Mesenchymal stem cell (in vitro differentiated cells and primary cell): ENCODE measurements at places on chromosomes 2 and 18.

DNA sequence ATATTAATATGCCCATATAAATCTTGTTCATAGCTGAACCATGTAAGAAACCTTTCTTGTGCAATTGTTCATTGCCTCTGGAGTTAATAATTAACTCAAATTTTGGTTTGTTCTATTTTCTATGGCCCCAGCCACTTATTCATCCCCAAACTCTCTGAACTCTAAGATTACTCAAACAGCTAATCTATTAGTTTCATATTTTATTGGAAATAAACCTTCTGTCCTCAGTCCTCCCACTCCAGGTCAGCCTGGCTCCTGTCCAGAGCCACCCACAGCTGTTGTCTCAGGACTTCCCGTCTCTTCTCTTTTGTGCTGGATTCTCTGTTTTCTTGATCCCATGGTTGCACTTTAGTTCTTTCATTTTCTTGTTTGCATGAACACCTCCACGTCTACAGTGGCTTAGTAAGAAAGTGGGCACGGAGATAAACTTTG is 4.4 kb upstream of the RNF103 start:
- H3K4me1 ChIP-seq, result peaks cover 3% of the 10 kb centered on the region
- DNase-seq, result no peak
- no peaks in the 10 kb centered on the region for H3K36me3 ChIP-seq
- no peak overlapping the region for H3K4me3 ChIP-seq
- H3K27me3 ChIP-seq, result no peaks in the 10 kb centered on the region

GRCh38 chr2:119160361-119160990 is 1.9 kb upstream of the C1QL2 start:
- H3K4me1 ChIP-seq, result peaks cover 17% of the 10 kb centered on the region
- no peaks in the 10 kb centered on the region for H3K36me3 ChIP-seq
- no peak for DNase-seq
- no peak overlapping the region for H3K27ac ChIP-seq

- DNase-seq, result peak; percentile 52
- H3K4me1 ChIP-seq, result peaks cover 5% of the 10 kb centered on the region
- H3K27me3 ChIP-seq, result no peaks in the 10 kb centered on the region
These were observed at the start of gene ASXL3 for GRCh38 chr18:33577685-33578517. TSS of gene ASXL3 (plus strand) at chr18:33578219. CDS start at chr18:33578632, 413 bp downstream.

GRCh38 chr2:189152483-189152882 is 27.1 kb downstream of the COL5A2 start:
- H3K27ac ChIP-seq, result no peak overlapping the region
- no peak for DNase-seq
- H3K36me3 ChIP-seq, result no peaks in the 10 kb centered on the region

- H3K36me3 ChIP-seq, result no peaks in the 10 kb centered on the region
- H3K4me1 ChIP-seq, result no peaks in the 10 kb centered on the region
- no peak overlapping the region for H3K27ac ChIP-seq
These were observed 208.2 kb upstream of the CHAC2 start for GRCh38 chr2:53559302-53559966.

DNA sequence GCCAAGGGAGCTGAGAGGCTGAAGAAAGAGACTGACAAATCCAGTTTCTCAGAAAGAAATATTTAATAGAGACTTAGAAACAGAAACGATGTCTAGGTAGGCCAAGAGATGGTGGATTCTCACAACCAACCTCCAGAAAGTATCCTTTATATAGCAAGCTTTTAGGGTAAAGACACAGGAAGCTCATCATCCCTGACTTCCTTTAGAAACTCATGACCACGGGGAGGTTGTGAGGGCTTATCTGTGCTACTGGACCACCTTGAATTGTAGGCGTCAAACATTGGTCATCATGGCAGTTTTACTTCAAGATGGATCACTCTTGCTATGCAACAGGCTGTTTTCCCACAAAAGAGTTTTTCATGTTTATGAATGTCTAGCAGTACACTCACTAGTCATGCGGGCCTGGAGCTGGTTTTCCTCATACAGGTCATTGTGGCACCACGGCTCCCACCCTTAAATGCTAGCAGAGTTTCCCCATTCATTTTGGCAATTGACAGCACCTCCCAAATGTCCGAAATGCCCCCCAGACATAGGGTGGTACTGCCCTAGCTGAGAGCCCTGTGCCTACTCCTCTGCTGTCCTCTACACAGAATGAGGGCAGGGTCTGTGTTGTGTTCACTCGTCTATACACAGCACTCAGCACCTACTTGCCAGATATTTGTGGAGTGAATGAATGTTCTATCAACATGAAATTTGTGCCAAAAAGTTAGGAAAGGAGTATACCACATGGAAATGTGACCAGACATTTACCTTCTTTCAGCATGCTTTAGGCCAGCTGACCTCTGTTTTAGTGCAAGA is 89.0 kb downstream of the TMEM247 start:
- H3K27me3 ChIP-seq, result no peaks in the 10 kb centered on the region
- H3K4me3 ChIP-seq, result no peak overlapping the region
- no peaks in the 10 kb centered on the region for H3K4me1 ChIP-seq
- H3K36me3 ChIP-seq, result peaks cover 73% of the 10 kb centered on the region

DNA sequence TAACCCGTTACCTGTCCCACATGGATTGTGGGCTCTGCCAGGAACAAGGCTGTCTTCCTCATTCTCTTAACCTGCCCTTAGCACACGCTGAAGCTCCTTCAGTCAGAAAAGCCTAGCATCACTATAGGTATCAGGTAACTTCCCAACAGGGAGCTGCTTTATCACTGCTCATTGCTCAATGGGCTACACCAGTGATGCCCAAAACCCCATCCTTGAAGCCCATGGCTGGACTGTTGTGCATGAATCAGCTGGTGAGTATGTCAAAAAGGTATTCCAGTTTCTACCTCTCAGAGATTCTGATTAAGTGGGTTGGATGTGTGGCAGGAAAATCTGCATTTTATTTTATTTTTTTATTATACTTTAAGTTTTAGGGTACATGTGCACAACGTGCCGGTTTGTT is 362.2 kb downstream of the LRATD1 start:
- H3K4me3 ChIP-seq, result no peak overlapping the region
- no peaks in the 10 kb centered on the region for H3K4me1 ChIP-seq
- H3K27me3 ChIP-seq, result no peaks in the 10 kb centered on the region
- no peaks in the 10 kb centered on the region for H3K36me3 ChIP-seq

DNA sequence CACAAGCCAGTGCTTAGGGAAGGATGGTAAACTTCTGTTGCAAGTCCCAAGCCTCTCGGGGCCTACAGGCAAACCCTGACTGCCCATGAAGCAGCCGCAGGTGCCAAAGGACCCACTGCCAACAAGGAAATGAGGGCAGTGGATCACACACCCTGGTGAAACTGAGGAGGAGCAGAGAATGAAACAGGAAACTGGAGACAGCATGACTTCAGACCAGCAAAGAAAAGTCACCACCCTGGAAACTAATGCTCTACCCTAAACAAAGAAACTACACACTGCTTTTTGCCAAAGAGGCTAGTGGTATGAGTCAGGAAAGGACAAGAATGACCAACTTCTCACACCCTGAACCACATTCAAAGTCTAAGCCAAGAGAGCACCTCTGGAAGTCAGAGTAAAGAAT is 97.2 kb downstream of the MYO5B start:
- H3K4me3 ChIP-seq, result no peak overlapping the region
- peaks cover 2% of the 10 kb centered on the region for H3K4me1 ChIP-seq
- peaks cover 8% of the 10 kb centered on the region for H3K27me3 ChIP-seq

- no peaks in the 10 kb centered on the region for H3K27me3 ChIP-seq
- no peak overlapping the region for H3K27ac ChIP-seq
- H3K4me1 ChIP-seq, result no peaks in the 10 kb centered on the region
- H3K36me3 ChIP-seq, result no peaks in the 10 kb centered on the region
These were observed 99.9 kb upstream of the FN1 start for GRCh38 chr2:215535741-215536140.

- no peaks in the 10 kb centered on the region for H3K36me3 ChIP-seq
- H3K4me3 ChIP-seq, result no peak overlapping the region
- H3K27ac ChIP-seq, result no peak overlapping the region
- no peaks in the 10 kb centered on the region for H3K27me3 ChIP-seq
These were observed 31.3 kb upstream of the RAPGEF4 start for GRCh38 chr2:172704072-172704936.

- no peaks in the 10 kb centered on the region for H3K36me3 ChIP-seq
- DNase-seq, result no peak
- no peaks in the 10 kb centered on the region for H3K4me1 ChIP-seq
These were observed 200.5 kb upstream of the HDAC4 start for GRCh38 chr2:239601201-239601851.

GRCh38 chr18:55265130-55265675 is 305.9 kb upstream of the CCDC68 start:
- peaks cover 9% of the 10 kb centered on the region for H3K36me3 ChIP-seq
- H3K4me1 ChIP-seq, result no peaks in the 10 kb centered on the region
- no peak overlapping the region for H3K4me3 ChIP-seq
- no peaks in the 10 kb centered on the region for H3K27me3 ChIP-seq
- no peak overlapping the region for H3K27ac ChIP-seq

- H3K27ac ChIP-seq, result peak overlapping the region; percentile 78
- DNase-seq, result peak; percentile 94
- H3K4me3 ChIP-seq, result no peak overlapping the region
- H3K4me1 ChIP-seq, result peaks cover 19% of the 10 kb centered on the region
These were observed 44.8 kb downstream of the CAB39 start for GRCh38 chr2:230757476-230757875.

DNA sequence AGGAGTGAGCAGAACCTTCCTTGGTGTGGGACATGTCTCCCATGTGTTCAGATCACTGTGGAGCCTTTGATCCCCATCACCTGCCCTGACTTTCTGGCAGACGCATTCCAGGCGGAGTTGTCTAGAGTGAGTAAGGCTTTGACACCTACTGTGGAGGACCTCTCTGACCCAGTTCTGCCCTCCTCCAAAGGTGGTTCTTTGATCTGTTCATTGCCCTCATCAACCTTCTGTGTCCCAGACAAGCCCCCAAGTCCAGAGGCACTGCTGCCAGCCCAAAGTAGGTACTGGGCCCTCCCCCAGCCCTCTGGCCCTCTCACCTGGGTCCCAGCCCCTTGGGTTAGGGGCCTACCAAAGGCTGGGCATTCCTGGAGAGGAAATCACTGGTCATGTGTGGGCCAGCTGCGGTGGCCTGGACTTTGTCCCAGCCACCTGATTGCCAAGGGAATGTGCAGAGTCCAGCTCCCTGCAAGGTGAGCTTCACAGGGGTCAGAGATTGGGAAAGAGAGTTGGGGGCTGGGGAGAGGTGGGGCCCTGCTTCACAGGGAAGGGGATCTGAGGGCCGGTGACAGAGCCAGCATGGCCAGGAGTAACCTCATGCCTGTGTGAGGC is 12.1 kb upstream of the FAHD2A start:
- H3K36me3 ChIP-seq, result peaks cover 4% of the 10 kb centered on the region
- no peak for DNase-seq
- H3K4me3 ChIP-seq, result no peak overlapping the region
- H3K4me1 ChIP-seq, result peaks cover 16% of the 10 kb centered on the region
- no peaks in the 10 kb centered on the region for H3K27me3 ChIP-seq
- H3K27ac ChIP-seq, result no peak overlapping the region

DNA sequence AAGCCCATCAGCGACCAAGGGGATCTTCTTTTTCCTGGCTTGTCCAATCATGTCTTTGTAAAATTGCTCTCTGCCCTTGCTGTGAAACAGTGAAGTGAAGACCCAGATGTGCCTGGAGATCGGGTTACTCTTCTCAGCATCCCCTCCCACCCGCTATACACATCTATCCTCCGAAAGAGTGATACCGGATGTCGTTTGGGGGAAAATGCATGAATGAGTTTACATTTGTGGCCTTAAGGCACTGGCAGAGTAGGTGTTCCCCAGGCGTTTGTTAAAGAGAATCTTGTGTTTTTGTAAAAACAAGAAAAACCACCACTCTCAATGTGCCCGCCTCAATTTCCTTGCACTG is 528.3 kb downstream of the CMPK2 start:
- H3K27me3 ChIP-seq, result no peaks in the 10 kb centered on the region
- H3K4me1 ChIP-seq, result no peaks in the 10 kb centered on the region
- H3K36me3 ChIP-seq, result no peaks in the 10 kb centered on the region

DNA sequence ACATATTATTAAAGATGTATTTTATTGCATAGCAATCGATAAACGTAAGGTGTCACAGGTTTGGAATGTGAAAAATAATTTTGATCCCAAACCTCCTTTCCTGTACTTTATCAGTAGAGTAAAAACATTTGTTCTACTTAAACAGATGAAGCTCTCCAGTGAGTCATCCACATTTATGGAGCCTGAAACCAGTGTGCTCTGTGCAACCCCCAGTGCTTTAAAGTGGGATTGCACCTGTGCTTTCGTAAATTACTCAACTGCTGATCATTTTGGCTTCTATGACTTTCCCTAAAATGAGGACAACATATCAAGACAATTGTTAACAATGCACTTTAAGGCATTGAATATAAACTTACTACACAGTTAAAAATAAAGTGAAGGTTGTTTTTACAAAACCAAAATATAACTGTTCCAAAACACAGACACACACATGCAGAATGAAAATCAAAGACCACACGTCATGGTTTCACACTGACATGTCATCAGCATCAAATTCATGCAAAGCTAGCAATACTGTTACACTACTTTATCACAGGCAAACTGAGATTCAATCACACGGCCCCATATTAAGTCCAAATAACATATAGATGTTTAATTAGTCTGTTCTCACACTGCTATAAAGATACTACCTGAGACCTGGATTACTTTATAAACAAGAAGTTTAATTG is 9.7 kb downstream of the TMEM18 start:
- no peak overlapping the region for H3K4me3 ChIP-seq
- H3K4me1 ChIP-seq, result peaks cover 4% of the 10 kb centered on the region
- peak; percentile 70 for DNase-seq
- H3K27me3 ChIP-seq, result no peaks in the 10 kb centered on the region
- peaks cover 74% of the 10 kb centered on the region for H3K36me3 ChIP-seq
- H3K27ac ChIP-seq, result no peak overlapping the region

- H3K4me3 ChIP-seq, result no peak overlapping the region
- no peaks in the 10 kb centered on the region for H3K4me1 ChIP-seq
- no peak for DNase-seq
- peaks cover 26% of the 10 kb centered on the region for H3K36me3 ChIP-seq
- no peaks in the 10 kb centered on the region for H3K27me3 ChIP-seq
These were observed 25.1 kb downstream of the SLC39A10 start for GRCh38 chr2:195682077-195682476.

DNA sequence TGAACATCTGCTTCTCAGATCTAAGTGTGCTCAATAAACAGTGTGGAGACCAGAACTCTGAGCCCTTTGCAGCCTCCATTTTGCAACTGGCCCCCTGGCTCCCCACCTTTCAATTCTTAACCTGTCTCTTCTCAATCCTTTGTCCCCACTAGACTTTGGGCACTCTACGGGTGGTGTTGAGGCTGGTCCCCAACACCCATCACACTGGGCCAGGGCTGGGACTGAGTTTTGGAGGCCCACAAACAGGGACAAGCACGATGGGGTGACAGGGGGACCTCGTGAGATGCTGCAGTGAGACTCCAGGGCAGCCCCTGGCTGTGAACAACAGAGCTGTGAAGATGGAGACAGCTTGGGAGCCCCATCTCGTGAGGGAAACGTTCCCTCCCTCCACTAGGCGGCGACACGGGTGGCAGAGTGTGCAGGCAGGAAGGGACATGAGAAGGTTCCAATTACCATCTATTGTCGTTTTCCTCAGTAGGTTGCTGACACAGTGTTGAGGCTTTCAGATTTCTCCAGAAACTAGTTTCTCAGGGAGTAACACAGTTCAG is 1.2 kb downstream of the ANKMY1 start:
- no peaks in the 10 kb centered on the region for H3K27me3 ChIP-seq
- no peak overlapping the region for H3K27ac ChIP-seq
- DNase-seq, result peak; percentile 37
- no peak overlapping the region for H3K4me3 ChIP-seq
- peaks cover 24% of the 10 kb centered on the region for H3K36me3 ChIP-seq
